ENCODE measurements at places on chromosomes 5 and 9.
A peak's percentile ranks its signal among the peaks of the same experiment; 100 is the strongest.

DNA sequence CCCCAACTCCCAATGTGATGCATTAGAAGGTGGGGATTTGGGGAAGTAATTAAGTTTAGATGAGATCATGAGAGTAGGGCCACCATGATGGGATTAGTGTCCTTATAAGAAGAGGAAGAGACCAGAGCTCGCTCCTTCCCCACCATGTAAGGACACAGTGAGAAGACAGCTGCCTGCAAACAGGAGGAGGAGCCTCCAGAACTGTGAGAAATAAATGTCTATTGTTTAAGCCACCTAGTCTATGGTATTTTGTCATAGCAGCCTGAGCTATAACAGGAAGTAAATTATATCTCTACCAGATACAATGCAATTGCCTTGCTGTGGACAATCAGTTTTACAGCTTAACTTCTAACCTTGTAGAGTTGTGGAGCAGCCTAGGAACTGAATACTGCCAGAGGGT is 58.0 kb downstream of the ANKRD33B start:
- DNase-seq, result no peak

GRCh38 chr5:180026320-180026719 is 45.2 kb downstream of the RNF130 start:
- DNase-seq, result no peak

DNA sequence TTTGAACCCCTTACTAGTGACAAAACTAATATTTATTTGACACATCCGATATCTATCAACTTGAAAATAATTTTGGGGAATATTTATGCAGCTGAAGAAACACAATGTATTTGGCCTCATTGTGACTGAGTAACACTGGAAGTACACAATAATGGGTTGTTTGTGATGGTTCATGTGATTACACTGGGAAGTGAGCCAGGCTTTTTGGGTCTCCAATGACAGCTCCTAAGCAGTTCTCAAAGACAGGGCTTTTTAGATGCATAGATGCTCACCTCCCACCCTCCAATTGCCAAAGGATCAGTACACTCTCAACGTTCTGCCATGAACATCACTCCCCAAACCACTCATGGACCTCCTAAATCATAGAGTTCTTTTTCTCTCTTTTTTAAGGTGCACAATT is 170.0 kb downstream of the SLC24A2 start:
- no peak for DNase-seq

DNA sequence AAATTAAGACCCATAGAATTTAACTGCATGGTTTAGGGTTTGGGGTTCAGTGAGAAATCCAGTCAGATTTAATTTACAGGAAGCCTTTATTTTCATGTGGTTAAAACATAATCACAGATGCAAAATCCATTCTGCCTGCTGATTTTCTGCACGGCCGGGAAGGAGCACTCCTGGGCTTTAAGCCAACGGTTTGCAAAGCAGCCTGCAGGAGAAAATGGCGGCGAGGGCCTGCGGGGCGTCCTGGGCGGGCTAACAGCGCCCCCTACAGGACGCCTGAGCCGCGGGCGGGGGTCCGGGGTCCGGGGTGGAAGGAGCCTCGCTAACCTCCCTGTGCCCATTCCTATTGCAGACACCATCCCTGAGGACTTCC is 47.6 kb downstream of the THBS4 start:
- DNase-seq, result no peak

DNA sequence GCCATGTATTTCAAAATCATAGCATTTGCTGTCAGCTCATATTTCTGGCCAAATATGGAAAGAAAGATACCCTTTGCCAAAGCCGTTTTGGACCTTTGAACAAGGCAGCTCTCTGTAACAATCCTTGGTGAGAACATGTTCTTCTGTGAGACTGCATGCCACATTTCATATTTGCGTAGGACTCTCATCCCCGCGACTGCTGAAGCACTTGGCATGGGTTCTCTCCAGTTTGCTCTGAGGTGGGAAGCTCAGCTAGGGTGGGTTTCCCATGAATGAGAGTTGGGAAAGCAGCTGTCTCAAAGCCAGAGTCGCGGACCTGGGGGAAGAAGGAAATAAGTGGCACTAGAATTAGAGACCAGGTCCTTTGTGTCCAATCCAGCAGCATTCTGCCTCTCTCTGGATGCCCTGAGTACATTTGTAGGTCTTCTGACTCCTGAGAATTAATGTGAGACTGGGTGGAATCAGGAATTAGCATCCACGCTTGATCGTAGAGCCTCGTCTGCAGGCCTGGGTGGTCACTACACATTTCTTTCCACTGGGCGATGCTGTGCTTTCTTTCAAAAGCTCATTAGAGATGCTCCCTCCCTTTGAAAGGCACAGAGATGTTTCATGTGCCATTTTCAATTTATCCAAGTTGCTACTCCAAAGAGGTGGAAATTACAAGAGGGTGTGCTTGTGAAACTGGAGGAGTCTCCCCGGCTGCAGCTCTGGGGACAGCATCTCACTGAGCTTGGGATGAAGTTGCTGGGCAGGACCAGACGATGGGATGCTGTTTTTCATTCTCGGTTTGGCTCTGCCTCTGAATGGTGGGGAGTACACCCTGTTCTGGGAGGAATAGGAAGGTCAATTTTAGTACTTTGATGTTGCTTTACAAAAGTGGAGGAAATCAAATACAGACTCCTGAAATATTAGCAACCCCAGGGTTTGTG is 197.2 kb downstream of the GADD45G start:
- no peak for DNase-seq

DNA sequence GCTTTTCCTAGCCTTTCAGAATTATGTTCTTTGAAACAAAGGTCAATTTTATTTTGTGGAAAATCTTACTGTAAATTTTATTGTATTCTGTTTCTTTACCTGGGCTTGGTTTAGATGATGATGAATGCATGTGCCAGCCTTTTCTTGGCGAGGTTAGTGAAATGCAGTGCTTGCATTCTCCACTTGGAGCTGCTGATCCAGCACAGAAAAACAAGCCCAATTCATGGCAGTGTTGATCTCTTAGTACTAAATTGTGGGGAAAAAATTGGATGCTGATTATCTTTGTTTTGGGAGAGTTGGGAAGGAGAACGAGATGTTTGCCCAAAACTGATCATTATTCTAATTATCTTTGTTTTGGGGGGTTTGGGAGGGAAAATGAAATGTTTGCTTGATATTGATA is 3.7 kb downstream of the HABP4 start:
- DNase-seq, result no peak

DNA sequence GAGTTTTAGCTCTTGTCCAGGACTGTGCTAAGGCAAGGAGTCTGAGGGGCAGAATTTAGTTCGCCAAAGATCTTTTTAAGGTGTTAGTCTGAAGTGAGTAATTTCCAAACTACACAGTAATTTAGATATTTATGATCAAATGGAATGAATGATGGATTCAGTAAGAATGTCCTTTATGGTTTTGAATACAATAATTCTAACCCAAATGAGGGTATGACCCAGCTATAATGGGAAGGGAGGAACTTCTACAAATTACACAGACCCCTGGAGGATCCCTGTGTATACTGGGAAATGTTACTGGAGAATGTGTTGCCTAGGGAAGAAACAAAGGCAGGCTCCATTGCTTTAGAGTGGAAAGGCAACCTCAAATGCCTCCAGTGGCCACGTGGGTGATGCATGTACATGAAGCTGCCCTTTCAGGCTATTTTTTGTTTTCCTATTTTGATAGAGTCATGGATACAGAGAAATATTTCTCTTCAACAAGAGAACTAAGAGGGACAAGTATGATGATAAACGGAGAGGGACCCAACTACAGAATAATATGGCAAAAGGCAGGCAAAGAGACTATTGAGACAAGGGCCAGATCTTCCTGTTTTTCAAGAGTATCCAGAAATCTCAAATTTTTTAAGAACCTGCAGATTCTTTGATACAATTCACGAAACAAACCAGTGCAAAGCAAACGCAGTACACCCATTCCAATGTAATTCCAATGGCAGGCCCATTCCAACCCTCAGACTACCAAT is 25.4 kb downstream of the SLC1A3 start:
- DNase-seq, result no peak

DNA sequence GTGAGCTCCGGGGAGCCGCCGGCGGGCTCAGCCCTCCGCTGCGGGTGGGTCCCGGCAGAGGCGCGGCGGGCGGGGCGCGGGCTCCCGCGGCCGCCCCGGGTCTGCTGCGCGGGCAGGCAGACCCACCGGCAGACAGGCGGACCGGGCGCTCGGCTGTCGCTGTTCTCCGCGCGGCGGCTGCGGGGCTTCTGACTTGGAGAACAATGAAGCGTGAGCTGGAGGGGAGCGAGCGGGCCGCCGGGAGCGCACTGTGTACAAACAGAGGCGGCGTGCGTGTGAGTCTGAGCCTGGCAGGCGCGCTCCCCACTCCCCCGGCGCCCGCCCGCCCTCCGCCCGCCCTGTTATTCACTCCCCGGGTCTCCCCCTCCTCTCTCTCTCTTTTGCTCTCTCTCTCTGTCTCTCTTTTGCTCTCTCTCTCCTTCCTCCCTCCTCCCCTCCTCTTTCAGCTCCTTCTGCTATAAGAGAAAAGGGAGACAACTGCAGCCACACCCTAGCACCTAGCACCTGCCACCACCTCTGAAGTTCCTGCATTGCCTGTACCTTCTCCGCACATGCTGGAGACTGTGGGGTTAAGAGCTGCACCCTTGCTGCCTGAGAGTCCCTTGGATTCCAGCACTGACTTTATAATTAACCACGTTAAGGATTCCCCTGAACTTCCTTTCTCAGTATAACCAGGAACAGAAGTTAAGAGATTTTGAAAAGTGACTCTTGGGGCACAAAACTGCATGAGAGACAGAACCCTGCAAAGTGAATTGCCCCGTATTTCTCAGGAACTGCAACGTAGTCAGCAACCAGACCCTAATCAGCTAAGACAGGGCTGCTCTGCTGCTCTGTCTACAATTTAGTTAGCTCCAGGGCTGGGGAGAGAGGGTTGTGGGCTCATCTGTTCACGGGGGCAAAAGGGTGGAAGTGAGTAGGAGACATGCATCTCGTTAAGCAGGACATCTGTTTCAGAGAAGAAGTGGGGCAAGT is at the start of gene EDIL3:
EDIL3 (minus strand) TSS at position 277 of the 972 bp plus-strand sequence. CDS start 506 bp downstream, outside the sequence.
- no peak for DNase-seq

- DNase-seq, result no peak
These were observed 103.8 kb downstream of the ANKRD55 start for GRCh38 chr5:56129288-56129687.

DNA sequence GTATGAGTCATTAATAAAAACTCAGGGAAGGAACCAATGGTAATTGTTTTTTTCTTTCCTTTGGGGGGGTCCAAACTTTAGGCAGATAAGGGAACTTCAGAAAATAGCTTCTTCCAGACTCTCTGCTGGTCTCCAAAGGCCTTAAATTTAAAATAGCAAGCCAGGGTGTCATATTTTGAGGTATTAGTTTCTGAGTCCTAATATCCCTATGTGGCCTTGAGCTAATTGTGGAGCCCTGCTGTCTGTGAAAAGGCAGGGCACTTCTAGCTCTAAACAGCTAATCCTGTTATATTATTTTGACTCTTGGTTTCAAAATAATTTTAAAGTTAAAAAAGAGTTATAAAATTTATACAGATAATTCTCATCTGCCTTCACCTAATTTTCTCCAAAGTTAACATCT is 195.7 kb upstream of the PPP1R2B start:
- DNase-seq, result no peak

DNA sequence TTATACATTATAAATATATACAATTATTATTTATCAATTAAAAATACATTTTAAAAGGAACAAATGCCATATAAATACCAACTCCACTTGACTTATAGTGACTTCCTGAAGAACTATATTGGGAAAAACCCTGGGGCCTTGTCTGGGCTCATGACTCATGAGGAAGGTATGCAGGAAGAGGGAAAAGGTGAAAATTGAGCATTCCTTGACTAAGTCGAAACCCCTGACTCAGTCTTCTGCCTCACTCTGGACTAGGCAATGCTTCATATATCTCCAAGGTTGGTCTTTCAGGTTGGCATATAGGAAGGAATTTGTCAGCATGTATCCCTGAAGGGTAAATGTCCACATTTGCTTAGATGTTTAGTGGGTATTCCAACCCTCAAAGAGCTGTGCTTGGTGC is 78.5 kb downstream of the SH3TC2 start:
- no peak for DNase-seq

DNA sequence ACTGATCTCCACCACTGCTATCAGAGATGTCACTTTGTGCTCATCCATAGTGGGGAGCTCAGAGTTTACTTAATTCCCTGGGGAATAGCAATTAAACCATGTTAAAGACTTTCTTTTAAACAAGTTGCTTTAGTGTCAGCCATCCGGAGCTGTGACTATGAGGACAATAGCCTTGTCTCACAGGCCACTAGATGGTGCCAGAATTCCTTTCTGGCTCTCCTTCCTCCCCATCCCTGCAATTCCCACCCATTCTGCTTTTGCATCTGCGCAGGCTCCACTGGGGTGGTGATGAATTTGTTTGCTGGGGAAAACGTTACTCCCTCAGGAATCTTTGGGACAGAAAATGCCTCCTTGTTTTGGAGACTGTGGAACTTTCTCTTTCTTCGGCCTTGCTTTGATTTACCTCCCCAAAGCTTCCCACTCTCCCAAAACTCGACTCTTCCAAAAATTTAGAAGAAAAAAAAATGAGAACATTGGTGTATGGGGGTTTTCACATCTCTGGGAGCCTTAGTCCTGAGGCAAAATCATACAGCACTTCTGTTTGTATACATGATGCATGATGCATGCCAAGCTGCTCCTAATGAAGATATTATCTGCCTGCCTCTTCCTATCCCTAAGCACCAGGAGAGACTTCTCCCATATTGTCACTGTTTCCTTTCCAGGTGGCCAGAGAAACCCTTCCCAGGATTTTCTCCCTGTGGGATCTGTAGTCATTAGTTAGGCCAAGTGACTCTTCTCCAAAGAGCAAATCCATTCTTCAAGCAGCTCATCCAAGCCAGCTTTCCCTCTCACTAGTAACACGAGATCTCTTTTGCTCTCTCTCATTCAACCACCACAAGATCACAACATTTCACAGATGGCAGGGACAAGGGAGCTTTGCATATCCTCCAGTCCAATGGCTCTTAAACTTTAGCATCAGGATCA is 466.1 kb downstream of the TLR4 start:
- no peak for DNase-seq

- peak; percentile 74 for DNase-seq
These were observed 4.6 kb downstream of the NIPAL4 start for GRCh38 chr5:157464519-157465171.

DNA sequence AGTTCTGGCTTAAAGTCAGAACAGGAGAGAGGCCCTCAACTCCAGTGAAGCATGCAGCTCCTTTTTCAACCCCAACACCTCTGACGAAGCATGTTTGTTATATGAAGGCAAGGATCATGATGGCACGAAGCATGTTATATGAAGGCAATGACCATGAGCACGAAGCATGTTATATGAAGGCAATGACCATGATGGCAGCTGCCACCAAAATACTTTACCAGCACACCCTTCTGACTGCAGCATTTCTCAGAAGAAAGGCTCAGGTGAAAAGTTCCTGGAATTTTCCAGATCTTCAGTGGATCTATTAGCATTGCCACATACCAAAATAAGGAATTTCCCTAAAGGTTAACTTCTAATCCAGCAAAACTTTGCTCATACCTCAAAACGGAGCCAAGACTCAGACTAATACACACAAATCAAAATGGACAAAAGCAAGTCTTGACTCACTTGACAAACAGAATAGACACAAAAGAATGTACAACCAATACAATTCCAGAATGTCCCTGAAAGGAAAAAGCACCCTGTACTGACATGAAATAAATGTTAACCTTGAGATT is 217.4 kb downstream of the FANCC start:
- DNase-seq, result no peak

- no peak for DNase-seq
These were observed 225.6 kb downstream of the ARHGEF28 start for GRCh38 chr5:73851471-73852181.

Measured in activated naive CD4-positive, alpha-beta T cell treated with Interleukin-2 at 50 U/mL for 16 hours (primary cell).